Fibroblast of lung (primary cell): ENCODE measurements at places on chromosomes 3 and 15.

GRCh38 chr3:134601539-134602439 is 49.0 kb downstream of the KY start:
- DNase-seq: peak; percentile 53

DNA sequence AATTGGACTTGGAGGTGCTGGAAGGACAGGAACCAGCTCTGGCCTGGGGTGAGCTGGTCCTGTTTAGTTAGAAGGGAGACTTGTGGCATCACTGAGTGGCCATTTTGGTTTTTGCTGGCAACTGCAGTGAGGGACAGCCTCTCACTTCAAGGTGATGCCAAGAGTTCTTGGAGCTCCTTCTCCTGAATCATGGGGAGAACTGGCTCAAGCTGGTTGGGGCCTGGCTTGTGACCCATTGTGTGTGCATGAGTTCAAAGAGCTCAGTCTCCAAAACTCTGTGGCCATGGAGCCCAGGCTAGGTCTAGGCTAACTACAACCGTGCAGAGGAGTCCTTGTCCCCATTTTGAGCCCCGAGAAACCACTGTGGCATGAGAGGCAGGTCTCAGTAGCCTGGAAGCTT is 60.1 kb upstream of the ZNF148 start:
- no peak for DNase-seq

GRCh38 chr3:116341899-116342298 is 103.4 kb downstream of the LSAMP start:
- DNase-seq: no peak

GRCh38 chr15:81155375-81156218 is 21.5 kb downstream of the CFAP161 start:
- peak; percentile 87 for DNase-seq

DNA sequence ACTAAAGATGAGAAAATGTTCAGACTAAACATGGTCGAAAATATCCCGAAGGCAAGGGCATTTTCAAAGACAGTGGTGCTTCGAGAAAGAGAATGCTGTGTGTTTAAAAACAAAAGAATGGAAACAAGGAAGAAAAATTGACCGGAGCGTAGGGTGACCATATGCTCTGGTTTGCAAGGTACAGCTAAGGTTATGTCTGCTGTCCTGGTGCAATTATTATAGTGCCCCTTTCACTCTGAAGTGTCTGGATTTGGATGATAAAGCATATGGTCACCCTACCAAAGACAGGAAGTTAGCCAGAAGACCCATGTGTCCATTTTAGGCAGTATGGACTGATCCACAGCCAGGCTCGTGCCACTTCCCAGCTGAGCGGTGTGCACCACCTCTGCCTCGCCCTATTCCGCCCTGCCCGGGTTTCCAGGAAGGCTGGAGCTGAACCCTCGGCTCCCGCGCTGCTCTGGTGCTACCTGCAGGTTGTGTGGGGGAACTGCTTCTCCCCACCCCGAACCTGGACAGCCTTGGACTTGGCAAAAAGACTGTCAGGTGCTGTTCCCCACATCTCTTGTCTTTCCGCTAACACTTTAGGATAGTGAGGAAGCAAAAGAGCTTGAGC is 25.2 kb downstream of the GOLGA6D start:
- no peak for DNase-seq

GRCh38 chr3:32556332-32556731 is 14.3 kb downstream of the DYNC1LI1 start:
- no peak for DNase-seq

DNA sequence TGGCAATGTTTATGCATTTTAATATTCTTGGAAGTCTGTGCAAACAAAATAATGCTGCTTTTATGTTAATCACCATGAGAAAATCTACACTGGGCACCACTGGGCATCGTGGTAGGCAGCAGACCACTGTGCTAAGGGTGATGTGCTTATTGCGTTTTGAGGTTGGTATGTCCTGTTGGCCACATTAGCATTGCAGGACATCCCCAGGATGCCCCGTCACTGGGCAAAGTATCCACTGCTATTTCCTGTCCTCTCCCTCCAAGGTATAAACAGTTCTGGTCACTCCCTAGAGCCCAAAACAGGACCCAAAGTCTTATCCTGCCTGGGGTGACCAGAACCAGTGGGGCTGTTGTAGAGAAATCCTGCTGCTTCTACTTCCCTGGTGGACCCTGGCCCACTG is 284.2 kb upstream of the ROPN1 start:
- no peak for DNase-seq

DNA sequence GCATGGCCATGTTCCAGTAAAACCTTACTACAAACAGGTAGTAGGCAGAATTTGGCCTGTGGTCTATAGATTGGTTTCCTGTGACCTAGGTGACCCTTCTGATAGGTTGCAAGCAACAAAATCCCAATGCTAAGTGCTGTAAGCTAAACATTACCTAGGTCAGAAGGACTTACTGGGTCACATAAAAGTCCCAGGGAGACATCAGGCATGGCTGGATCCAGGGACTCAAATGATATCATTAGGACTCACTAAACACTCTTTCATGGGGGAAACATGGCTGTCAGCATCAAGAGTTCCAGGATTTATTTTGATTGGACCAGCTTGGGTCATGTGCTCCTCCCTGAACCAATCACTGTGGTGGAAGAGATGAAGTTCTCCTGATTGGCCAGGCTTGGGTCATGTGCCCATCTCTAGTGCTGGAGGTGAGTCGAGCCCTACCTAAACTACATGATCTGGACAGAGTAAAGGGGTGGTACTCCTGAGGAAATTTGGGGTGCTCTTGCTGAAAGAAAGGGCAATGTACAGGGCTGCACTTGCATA is 16.8 kb upstream of the SLC6A1 start:
- no peak for DNase-seq

GRCh38 chr15:83107841-83108181 is 366 bp downstream of the TM6SF1 start:
- no peak for DNase-seq

DNA sequence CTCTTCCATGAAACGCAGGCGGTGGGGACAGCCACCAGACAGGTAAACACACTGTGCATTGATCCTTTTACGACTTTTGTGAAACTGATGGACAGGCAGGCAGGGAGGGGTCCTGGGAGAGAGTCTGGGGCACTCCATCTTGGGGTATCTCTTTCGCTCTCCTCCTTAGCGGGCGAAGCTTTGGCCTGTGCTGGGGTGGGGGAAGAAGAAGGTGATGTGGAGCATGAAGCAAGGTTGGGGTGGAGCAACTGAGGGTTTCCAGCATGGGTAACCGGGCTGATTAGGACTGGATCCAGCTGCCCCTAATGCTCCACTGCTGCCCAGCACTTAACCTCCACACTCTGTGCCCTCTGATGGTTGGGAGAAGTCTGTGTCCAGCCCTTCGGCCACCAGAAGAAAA is 25.6 kb downstream of the MUC20 start:
- DNase-seq: no peak

GRCh38 chr15:66934868-66935520 is 130.4 kb upstream of the SMAD3 start:
- DNase-seq: no peak

- DNase-seq: no peak
These were observed 200.8 kb upstream of the GADL1 start for GRCh38 chr3:31095255-31095654.

DNA sequence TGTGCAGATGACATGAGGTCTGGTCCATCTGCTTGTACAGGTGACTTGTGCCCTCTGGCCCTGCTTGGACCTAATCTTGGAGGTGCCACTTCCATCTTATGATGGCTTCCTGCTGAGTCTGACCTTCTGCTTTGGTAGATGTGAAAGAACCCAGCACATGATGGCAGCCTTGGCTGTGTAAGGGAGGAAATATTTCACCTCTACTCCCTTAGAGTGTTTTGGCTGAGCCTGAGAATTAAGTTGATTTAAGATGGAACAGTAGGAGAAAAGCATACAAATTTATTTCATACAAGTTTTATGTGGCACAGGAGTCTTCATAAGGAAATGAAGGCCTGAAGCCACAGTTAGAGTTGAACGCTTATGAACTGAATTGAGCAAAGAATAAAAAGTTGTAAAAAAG is 27.6 kb upstream of the CDCP1 start:
- no peak for DNase-seq

DNA sequence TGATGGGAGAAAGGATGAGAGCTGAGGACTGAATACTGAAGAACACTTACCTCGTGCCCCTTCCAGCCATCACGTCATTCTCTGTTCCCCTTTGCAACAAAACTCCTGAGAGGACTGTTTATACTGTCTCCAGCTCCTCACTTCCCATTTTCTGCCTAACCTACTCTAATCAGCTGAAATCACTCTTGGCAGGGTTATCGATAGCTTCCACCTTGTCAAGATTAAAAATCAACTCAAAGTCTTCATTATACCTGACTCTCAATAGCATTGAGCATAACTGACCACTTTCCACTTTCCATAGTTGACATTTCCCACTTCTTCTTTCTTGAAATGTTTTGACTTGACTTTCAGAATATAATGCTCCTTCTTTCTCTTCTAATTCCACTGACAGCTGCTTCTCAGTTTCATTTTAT is 4.3 kb downstream of the BTBD1 start:
- DNase-seq: no peak

- DNase-seq: no peak
These were observed 37.2 kb downstream of the AP4E1 start for GRCh38 chr15:50945725-50946124.

DNA sequence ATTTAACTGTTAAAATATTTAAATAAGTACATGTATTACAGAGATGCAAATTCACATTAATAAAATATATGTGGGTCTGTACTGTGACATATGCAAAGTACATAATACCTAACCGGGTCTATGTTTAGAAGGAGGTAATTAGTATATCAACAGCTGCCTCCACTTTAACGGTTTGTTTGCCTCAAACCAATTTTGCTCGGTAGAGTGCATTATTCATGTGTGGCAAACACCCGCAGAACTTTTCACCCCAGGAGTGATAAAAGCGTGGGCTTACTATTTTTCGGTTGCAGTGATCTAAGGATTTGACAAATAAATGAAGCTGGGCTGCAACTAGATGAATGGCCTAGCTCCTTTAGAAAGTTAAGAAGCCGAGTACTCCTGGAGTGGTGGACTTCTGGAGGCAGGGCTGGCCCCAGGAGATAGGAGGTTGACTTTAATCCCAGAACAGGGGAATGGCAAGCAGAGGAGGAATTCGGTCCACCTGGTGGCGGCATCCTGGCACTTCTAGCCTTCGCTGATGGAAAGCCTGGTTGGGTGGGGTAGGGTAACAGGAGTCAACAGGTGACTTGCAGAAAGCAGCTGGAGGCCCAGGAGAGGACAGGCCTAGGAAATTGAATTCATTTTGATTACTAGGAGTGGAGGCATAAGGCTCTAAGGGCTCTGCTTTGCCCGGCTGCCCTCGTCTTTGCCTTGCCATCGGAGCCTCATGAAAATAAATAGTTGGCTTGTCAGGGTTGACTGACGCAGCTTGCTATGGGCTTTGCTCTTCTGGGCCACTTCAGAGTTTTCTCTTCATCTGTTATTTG is 2.4 kb downstream of the SLCO3A1 start:
- no peak for DNase-seq

DNA sequence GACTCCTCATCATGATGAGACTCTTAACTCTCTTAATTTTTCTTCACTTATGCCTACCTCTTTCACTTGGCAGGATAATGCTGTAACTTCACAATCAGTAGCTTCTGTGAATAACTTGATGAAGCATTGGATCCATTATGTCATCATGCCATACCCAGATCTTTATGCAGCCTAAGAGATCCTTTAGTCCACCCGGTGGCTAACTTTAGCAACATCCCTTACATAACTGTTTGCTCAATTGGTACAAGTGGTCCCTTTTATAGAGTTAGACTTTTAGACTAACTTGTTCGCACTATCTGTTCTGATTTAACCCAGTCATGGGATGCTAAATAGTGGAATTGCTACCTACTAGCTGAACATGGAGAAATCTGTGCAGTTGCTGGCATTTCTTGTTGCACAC is 184.5 kb downstream of the USP13 start:
- DNase-seq: no peak

GRCh38 chr15:61017109-61017508 is 212.0 kb downstream of the RORA start:
- DNase-seq: no peak

GRCh38 chr3:155350571-155350970 is 57.1 kb upstream of the STRIT1 start:
- no peak for DNase-seq
